ENCODE measurements at places on chromosomes 5 and 9.
A peak's percentile ranks its signal among the peaks of the same experiment; 100 is the strongest.

DNA sequence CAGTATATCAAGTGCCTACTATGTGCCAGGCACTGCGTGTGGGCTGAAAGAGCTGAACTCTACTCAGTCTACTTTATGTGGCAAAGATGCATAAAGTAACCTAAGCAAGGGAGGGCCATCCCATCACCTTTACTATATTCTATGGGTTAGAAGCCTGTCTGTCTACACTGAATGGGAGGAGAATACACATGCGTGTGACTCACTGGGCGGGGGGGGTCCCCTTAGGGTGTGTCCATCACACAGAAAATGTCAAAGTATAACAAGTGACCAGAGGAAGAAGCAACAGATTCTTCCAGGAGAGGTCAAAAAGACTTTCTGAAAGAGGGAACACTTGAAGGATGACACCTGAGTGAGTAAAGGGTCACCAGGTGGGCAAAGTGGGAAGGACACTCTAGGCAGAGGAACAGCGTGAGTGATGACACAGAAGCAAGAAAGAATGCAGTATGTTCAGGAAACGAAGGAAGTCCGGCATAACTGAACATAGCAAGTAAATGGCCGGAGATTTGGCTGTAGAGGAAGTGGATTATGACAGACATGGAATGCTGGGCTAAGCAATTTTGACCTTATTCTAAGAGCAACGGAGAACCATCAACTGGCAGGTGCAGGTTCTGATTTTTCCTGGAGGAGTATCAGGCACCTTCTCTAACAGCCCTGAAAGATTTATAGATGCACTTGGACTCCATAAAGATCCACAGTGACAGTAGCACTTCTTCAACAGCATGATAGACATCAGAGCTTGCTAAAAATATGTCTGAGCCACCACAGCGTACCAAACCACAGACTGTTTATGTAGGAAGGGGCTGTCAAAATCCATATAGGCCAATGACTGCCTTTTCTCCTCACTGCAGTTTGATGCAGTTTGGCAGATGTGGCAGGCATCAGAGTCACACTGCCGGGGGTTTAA lies 8.0 kb upstream of the WHRN start:
- no peak for DNase-seq

DNA sequence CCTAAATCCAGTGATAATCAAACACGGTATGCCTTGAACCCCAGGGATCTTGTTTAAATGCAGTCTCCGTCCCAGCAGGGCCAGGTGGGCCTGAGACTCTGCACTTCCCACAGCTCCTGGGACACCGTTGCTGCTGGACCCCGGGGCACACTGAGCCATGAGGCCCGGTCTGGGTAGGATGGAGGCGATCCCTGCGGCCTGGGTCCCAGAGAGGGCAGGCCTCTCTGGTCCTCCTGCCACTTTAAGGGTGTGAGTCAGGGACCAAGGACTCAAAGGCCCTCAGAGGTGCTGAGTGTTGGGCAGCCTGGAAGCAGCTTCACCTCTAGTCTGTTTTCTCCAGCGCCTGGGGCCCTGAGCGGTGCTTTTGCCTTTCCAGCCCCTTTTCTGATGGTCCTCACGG lies 34.1 kb upstream of the SLC9A3 start:
- no peak for DNase-seq

DNA sequence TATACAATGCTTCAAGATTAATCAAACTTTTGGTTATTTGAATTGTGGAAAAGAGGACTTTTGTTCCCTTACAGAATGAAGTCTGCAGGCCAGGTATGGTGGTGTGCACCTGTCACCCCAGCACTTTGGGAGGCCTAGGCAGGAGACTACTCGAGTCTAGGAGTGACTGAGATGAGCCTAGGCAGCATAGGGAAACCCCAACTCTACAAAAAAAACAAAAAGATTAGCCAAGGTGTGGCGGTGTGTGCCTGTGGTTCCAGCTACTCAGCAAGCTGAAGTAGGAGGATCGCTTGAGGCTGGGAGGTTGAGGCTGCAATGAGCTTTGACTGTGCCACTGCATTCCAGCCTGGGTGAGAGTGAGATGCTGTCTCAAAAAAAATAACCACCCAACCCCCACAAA lies 9.3 kb downstream of the CCNH start:
- DNase-seq, result no peak

GRCh38 chr5:127316011-127316410 lies 25.4 kb downstream of the MEGF10 start:
- DNase-seq, result no peak

- DNase-seq, result peak; percentile 3
Observed at GRCh38 chr9:105127863-105128220, 116.6 kb upstream of the SLC44A1 start.

DNA sequence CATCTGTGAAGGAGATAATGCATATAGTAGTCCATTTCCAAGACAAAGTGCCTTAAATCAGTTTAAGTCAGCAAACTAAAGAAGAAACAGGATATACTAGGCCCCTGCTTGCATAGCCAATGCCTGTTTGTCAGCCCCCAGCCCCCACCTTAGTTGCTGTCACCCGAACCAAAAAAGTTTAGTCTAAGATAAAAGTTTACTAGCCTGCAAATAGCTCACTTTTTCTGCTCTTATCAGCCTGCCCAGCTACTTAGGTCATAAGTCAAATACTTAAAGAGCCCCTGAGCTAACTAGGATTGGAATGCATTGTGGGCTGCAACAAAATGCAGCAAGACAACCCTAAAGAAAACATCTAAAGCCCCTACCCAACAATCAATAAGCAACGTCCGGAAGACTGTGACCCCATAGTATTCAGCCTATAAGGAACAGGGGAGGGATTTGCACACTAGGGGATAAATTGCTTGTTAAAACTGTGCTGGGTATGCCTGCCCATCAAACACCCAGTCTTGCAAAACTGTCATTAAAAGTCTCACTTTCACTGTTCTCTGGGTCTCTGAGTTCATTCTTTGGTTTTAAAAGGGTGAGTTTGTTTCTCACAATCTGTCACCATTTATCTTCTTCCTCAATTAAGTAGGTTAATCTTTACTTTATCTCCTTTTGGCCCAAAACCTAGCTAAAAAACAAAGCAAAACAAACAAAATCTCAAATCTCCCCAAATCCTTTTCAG lies 92.4 kb upstream of the CEP78 start:
- no peak for DNase-seq

GRCh38 chr5:95892784-95893354 lies 68.8 kb downstream of the ELL2 start:
- DNase-seq, result no peak

DNA sequence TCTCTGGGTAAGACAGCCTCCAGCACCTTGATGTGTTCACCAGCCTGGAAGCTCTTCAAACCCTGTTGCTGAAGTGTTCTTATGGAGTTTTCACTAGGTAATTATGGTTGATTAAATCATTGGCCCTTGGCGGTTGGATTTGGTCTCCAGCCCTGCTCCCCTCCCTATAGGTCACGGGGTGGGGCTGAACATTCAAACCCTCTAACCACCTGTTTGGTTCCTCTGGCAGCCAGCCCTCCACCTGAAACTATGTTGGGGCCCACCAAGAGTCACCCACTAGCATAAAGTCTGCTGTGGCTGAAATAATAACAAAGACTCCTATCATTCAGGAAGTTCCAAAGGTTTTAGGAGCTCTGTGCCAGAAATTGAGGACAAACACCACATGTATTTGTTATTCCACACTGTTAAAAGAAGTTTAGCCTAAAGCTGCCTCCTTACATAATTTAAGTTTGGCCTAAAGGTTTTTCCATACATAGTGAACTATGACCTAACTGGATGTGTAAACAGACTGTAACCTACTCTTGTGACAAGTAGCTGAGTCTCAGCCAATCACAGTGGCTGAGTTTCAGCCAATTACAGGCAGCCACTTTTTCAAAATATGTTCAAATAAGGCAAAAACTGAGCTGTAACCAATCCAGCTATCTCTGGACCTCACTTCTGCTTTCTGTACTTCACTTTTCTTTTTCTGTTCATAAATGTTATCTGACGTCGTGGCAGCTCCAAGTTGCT lies 34.8 kb downstream of the TMEM252 start:
- no peak for DNase-seq

- no peak for DNase-seq
Observed at GRCh38 chr9:86829496-86830046, 117.7 kb downstream of the GAS1 start.

DNA sequence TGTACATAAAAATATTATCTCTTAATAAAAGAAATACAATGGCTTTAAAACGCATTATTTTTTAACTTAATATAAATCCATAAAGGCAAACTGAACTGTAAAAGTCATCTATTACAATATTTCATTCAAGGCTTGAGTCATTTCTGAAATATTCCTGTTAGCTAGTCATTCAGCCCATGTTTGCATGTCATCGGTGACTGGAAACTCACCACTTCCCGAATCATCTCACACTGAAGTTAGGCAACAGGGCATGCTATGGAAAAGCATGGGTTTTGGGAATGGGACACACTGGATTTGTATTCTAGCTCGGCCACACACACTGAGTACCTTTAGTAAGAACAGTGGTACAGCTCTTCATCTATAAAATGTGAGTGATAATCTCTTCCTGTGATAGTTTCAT lies 691.1 kb upstream of the C9orf72 start:
- DNase-seq, result no peak

DNA sequence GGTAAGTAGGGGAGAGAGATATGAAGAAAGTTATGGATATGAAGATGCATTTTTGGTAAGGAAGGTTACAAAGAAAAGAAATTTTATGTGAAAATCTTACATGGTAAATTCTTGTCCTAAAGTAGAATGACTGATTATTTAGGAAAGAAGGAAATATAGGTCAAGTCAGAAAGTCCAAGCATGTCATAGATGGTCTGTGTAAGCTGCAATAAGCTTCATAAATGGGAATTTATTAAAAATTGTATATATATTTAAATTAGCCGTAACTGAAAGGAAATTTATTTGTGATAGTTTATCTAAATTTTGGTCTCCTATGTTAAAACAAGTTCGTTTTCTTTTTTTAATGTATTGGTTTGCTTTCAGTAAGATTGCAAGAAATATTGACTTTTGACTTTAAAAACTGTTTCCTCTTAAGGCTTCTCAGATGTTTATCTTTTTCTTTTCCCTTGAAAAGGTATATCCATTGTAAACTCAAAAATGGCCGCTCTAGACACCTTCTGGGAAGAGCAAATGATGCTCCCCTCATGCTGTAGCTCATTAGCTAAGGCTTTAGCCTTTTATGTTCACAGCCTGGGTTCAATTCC lies 46.8 kb upstream of the HAPLN1 start:
- no peak for DNase-seq

DNA sequence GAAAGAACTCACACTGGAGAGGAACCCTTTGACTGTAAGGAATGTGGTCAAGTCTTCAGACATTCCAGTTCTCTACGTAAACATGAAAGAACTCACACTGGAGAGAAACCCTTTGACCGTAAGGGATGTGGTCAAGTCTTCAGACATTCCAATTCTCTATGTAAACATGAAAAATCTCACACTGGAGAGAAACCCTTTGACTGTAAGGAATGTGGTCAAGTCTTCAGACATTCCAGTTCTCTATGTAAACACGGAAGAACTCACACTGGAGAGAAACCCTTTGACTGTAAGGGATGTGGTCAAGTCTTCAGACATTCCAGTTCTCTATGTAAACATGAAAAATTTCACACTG lies 32.6 kb downstream of the MAPK9 start:
- DNase-seq, result no peak

DNA sequence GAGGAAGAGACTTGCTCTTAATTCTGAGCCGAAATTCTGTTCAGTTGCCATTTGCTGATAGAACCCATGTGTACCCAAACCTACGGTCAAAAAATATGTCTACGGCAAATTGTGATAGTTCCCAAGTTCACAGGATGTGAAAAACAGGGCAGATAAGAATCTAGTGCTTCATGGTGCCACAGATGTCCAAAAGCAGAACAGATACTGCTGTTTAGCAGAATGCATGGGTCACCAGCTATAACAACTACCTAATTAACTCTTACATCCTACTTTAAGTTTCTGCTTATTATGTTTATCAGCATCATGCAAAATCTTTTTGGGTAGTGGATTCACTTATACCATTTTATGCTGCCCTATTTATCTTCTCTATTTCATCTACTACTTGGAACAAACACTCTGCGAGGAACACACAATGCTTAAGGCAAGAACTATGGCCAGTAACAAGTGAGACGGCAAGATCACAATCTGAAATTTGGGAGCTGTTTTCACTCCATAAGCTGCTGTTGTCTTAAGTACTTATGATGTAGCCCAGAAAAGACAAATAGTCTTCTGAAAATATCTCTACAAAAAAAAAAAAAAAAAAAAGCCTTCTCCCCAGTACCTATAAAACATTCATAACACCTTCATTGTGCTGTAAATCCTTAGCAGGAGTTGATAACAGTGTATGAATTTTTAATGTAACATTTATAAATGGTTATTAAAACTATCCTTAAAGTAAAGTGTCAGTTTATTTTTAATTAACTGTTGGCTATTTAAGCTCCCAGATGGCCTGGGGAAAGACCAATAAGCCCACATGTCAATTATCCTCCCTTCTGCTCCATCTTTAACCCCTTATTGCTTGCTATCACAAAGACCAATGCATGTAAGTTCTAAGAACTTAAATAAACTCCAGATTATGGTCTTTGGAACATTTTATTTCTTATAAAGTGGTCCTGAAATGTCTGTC lies 232.3 kb downstream of the TLR4 start:
- no peak for DNase-seq

GRCh38 chr5:144465441-144465840 lies 294.8 kb downstream of the KCTD16 start:
- DNase-seq, result no peak

DNA sequence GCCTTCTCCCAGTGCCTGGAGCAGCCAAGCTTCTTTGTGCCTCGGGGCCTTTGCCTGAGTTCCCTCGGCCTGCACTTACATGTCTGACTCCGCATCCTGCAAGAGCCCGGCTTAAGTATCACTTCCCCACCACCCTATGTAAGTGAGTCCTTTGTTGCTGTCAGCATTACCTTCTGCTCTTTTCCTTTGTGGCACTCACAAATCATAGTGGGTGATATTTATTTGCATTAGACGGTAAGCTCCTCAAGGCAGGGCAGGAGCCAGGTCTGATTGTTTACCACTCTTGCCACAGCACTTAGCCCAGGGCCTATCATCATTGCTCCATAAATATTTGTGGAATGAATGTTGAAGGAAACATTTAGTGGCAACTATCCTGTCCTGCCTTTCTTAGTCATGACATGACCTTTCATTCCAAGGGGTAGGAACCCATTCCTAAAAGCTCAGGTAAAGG lies 4.8 kb downstream of the GM2A start:
- no peak for DNase-seq

DNA sequence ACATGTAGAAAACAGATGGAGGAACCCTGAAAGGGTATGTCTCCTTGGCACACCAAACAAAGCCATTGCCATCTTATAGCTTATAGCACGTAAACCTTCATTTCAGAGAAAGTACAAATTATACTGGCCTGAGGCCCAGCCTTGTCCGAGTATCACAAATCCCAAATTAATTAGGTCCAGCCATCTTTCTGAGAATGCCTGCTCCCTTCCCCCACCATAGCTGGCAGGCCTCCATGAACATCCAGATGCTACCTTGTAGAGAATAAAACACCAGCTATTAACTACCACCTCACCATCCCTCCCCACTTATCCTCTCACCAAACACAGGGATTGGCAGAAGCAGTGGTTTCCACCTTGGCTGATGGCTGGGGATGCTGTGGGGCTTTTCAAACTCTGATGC lies 224.0 kb downstream of the SPOCK1 start:
- DNase-seq, result no peak
